ENCODE measurements at places on chromosomes 7 and 10.
A peak's percentile ranks its signal among the peaks of the same experiment; 100 is the strongest.

DNA sequence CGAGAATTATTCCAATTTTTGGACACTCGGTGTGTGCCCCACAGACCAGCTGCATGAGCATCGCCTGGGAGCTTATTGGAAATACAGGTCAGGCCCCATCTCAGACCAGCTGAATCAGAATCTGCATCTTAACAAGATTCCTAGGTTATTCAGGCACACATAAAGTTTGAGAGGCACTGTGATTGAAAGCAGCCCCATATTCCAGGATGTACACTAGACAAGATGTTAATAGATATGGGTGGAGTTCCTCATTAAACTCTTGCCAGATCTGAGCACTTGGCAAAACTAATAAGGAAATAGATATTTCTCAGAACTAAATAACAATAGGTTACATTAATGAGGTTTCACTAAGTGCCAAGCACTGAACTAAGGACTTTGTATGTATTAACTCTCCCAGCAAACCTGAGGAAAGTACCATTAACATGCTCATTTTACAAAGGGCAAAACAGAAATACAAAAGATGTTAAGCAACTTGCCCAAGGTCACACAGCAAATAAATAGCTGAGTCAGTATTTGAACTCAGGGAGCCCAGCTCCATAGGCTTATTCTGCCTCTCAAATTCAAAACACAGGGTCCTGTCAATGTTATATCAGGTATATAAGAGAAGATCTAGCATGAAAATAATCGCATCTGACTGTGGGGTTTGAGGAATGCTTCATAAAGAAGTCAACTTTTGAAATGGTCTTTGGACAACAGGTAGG lies 29.9 kb downstream of the PPP1R3C start:
- DNase-seq, result no peak

GRCh38 chr10:103495321-103495720 lies 1.8 kb downstream of the NEURL1 start:
- no peak for DNase-seq

DNA sequence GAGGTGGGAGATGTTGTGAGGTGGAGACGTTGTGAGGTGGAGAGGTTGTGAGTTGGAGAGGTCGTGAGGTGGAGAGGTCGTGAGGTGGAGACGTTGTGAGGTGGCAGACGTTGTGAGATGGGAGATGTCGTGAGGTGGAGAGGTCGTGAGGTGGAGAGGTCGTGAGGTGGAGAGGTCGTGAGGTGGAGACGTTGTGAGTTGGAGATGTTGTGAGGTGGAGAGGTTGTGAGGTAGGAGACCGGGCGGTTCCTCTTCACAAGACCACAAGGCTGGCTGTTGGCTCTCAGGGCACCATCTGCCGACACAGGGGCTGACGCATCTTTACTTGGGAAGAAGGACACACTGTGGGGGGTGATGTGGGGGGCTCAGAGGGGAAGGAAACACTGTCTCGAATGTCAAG lies 34.7 kb upstream of the SHH start:
- DNase-seq, result no peak

DNA sequence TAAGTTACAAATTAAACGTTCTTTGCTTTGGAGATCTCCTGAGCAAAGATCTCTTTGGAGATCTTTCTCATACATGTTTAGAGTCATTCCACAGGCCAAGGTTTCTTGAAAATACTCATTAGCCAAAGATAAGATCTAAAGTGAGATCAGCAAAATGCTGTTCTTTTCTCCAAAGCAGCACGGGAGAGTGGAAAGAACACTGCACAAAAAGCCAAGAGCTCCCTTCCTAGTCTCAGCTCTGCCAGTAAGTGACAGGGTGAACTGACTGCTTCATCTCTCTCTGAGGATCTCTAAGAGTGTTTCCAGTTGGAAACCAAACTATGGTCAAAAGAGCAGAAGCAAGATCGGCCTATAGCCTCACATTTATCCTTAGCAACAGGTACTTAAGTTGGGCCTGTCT lies 168.4 kb upstream of the ASAH2 start:
- no peak for DNase-seq

DNA sequence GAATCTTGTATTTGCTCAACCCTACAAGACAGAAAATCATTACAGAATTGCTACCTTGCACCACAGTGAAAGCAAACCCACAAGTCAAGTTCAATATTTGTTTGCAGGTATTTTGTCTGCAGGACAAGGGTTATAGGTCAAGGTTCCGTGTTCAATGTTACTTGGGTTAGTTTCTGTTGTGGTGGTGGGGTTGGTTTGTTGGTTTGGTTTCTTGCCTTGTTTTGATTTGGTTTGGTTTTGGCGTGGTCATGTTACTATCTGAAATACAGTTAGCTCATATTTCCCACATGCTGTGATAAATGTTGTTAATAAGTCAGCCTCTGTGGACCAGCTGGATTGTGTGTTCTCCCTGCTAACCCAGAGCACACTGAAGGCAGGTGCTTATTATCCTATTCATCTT lies 75.6 kb upstream of the INSIG1 start:
- no peak for DNase-seq

DNA sequence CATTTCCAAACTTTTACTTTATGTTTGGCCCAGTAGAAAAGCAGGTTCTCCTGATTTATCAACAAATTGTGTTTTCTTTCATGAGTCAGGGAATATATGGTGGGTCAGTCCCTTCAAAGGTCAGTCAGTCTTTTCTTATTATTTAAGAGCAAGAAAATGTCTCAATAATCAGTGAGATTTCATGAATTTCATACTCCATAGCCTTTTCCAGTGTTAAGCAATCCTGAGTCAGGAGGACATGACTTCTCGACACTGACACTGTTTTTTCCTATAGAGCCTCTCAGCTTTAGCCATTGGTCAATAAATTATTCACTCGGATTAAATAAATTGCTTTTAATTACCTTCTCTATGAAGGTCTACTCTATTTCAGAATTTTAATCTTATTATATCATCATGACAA lies 334.5 kb downstream of the SORCS1 start:
- no peak for DNase-seq

DNA sequence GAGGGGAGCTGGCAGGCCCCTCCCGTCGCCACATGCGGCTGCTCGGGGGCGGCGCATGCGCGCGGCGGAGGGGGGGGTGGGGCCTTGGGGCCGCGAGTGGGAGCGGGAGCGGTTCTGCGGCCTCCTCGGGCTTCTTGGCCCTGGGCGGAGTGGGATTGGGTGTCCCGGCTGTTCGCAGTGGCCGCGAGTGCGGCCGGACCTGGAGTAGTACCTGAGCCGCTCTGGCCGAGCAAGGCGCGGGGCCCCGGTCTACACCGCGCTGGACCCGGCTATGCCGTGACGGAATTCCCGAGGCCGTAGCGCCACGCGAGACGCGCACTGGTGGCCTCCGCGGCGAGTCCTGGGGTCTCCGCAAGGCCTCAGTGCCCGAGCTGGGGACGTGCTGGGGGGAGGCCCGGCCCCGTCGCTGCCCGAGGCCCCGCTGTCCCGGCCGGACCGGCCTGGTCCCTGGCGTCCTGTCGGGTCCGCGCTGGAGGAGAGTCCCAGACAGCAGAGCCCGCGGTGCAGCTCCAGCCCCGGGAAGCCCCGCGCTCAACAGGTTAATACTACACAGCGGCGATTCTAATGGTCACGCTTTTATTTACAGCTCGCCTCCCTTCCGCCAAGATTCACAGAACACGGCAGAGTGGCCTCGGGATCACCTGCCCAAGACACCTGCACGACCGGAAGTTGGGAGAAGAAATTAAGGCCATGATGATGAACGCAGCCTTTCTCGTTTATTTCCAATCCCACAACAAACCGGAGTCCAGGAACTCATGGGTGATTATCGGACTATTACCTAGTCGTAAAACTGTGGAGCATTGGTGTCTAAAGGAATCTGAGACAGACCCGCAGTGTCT lies 671 bp upstream of the PAXIP1 start:
- DNase-seq, result peak; percentile 85

DNA sequence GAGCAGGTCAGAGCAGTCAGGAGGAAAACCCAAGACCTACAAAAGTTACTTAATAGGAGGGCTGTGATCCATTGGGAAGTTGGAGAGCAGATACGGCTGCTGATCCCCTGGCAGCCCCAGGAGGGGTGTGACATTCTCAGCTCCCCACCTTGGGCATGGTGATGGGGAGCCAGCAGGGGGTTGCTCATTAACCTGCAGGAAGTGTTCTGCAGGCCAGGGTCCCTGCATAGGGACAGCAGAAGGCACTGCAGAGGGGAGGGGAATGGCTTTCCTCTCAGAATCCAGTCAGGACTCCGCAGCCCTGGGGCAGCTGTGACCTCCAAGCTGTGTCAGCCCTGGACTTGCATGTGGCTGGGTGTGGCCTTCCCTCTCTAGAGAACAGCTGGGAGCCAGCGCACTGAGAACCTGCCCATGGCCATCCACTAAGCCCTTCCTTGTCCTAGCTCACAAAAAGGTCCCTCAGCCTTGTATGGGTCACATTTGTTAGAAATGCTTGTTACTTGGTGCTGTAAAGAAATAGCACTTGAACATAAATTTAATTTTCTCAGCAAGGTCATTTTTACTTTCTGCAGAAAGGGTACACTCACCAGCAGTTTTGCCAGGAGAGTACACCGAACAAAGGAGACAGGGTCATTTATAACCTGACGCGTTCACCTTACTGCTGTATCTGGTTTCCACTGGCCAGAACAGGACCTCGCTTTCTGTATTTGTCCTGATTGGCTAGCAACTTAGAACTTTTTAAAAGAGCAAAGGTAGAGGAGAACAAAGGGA lies 169.6 kb downstream of the COBL start:
- DNase-seq, result no peak

DNA sequence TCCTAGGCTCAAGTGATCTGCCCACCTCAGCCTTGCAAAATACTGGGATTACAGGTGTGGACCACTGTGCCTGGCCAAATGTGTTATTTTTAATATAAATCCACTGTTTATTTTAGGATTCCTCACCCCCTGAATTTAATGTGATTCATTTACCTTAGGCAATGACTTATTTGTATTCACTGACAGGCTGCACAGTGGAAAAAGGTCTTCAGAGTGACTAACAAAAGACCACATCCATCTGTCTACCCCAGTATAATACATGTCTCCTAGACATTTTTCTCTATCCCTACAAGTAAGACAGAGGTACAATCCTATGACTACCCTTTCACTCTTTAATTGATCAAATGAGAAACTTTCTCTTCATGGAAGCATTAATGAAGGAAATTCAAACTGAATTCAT lies 230.2 kb downstream of the AHR start:
- no peak for DNase-seq

- DNase-seq, result no peak
Observed at GRCh38 chr10:73649876-73650536, 5.8 kb downstream of the SYNPO2L start.

DNA sequence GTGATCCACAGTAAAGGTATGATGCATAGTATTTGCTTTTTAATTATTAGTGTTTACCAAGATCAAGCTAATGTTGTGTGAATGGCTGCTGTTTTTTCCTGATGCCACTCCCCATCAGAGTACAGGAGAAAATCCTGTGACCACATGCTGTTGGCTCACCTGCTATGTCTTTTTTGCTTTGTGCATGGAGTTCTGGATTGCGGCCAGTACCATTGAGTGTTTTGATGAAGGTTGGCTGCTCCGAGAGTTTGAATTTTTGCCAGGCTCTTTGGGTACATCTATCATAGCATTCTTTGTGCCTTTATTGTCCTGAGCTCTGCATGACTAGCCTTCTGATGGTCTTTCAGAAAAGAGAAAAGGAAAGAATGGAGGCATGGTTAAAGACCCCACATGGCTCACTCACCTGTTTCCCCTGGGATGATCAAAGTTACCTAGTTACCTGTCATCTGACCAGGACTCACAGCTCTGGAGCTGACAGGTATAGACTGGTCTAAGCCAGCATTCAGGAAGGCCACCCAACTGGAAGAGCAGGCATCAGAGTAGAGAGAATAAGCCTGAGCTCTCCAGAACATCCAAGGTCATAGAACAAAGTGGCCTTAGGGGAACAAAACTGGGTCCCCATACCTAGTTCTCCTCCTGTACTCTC lies 11.8 kb upstream of the SGPL1 start:
- DNase-seq, result no peak

DNA sequence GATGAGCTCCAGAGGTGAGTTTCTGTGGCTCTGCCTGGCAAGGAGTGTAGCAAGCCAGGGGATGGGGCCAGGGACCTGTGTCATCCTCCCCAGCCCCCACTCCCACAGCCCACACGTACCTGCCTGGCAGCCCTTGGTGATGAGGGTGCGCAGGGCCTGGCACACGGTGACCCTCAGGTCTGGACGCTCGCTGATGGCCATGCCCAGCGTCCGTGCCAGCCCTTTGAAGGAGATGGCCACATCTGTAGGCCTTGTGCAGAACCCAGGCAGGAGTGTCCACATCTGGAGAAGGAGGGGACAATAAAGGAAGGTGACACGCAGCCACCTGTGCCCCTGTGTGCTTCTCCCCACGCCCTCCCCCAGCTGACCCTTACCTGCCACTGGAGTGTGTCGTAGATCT lies 27.7 kb downstream of the RRP12 start:
- DNase-seq, result no peak

- DNase-seq, result no peak
Observed at GRCh38 chr10:17237915-17238444, 9.9 kb downstream of the VIM start.

GRCh38 chr7:1174002-1174401 lies 14.0 kb upstream of the ZFAND2A start:
- DNase-seq, result no peak

GRCh38 chr10:7474388-7474787 lies 63.6 kb upstream of the SFMBT2 start:
- no peak for DNase-seq

GRCh38 chr10:88582806-88583583 lies at the start of gene RNLS:
TSS of gene RNLS (minus strand) at chr10:88583318.
- DNase-seq, result peak; percentile 50
